ENCODE measurements at places on chromosomes 4 and X. TPM values are rescaled to one million over a fixed set of nuclear protein-coding genes. Genes with fewer than 3 reads are reported as not detected.

DNA sequence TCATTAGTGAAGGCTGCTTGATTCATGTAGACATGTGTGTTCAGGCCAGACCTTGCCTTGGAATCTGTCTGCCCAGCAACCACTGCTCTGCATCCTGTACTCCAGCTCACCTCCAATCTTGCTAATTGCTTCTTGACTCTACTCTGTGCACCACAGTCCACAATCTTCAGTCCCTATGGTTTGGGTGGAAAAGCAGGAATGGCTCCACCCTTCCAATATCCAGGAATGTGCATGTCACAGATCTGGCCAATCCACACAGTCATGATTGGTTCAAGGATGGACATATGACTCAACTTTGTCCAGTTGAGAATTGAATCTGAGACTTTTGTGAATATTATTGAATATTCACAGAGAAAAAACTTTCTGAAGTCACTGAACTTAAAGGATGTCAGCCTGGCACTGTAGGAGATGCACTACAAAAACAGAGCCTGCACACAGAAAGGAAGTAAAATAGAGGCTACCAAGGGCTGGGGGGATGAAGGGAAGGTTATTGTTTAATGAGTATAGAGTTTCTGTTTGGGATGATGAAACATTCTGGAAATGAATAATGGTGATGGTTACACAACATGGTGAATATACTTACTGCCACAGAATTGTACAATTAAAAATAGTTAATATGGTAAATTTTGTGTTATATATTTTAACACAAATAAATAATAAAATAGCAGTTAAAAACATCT lies 161.3 kb upstream of the USP38 start:
- H3K36me3 ChIP-seq = no peaks in the 10 kb centered on the region
- H3K27me3 ChIP-seq = no peaks in the 10 kb centered on the region
- no peak overlapping the region for H3K4me3 ChIP-seq
- H3K4me1 ChIP-seq = no peaks in the 10 kb centered on the region

GRCh38 chrX:41352329-41352838 lies 18.4 kb downstream of the DDX3X start:
- no peaks in the 10 kb centered on the region for H3K27me3 ChIP-seq
- no peak overlapping the region for H3K27ac ChIP-seq
- H3K36me3 ChIP-seq = no peaks in the 10 kb centered on the region
- no peaks in the 10 kb centered on the region for H3K4me1 ChIP-seq
- no peak overlapping the region for H3K4me3 ChIP-seq
- DNase-seq = no peak

ATP1B4 gene
- total RNA-seq = not detected

DNA sequence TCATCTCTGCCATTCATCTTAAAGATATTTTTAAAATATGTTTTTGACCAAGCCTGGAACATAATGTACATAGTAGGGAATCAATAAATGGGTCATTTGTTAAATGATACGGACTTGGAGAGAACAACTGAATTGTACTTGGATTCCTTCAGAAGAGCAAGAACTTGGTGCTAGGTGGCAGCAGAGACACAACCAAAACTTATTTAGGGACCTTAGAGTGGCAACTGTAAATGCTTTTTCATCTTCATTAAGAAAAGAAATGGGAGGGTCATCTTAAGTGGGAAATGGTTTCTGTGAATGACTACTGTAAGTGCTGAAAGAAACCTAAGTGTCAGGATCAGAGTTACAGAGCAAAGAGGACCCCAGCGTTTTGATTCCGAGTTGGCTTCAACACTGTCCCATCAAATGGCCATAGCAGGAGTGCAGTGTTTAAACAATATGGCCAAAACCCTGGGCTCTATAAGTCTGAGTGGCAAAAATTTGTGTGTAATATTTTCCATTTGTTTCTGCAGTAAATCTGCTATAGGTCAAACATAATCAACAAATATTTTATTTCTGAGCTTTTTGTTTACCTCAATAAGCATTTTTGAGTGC lies 213.6 kb downstream of the PALLD start:
- no peak overlapping the region for H3K4me3 ChIP-seq
- H3K27ac ChIP-seq = no peak overlapping the region
- no peaks in the 10 kb centered on the region for H3K4me1 ChIP-seq
- no peaks in the 10 kb centered on the region for H3K36me3 ChIP-seq
- DNase-seq = peak; percentile 75

- H3K36me3 ChIP-seq = no peaks in the 10 kb centered on the region
- no peak overlapping the region for H3K4me3 ChIP-seq
- no peak for DNase-seq
- H3K27ac ChIP-seq = no peak overlapping the region
- H3K4me1 ChIP-seq = no peaks in the 10 kb centered on the region
These were observed 62.8 kb upstream of the GRIA3 start for GRCh38 chrX:123121241-123121640.

CPE gene
- 589 TPM for total RNA-seq

- no peaks in the 10 kb centered on the region for H3K36me3 ChIP-seq
- H3K4me3 ChIP-seq = peak overlapping the region; percentile 76
- no peaks in the 10 kb centered on the region for H3K4me1 ChIP-seq
- no peaks in the 10 kb centered on the region for H3K27me3 ChIP-seq
These were observed 986 bp downstream of the HDAC6 start for GRCh38 chrX:48802905-48803200.
